ENCODE measurements at places on chromosomes 2 and 18. TPM values are rescaled to one million over a fixed set of nuclear protein-coding genes. Genes with fewer than 3 reads are reported as not detected.

DNA sequence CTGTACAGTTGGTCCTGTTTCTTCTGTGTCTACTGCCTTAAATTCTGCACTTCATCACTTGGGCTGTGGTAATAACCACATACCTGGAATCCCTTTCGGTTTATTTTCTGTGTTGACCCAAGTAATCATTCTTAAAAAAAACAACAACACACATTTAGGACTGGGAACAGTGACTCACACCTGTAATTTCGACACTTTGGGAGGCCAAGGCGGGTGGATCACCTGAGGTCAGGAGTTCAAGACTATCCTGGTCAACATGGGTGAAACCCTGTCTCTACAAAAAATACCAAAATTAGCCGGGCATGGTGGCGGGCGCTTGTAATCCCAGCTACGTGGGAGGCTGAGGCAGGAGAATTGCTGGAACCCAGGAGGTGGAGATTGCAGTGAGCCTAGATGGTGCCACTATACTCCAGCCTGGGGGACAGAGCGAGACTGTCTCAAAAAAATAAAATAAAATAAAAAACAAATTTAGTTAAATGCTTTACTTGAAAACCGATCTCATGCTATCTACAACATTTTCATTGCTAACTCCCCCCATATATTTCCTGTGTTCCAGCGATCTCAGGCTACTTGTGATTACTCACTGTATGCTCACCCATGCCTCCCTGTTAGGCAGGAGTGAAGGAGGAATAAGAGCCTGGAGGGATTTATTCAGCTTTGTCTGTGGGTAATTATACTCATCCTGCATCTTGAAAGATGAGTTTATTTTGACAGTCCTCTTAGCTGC is 18.2 kb downstream of the ACSL3 start:
- no peaks in the 10 kb centered on the region for H3K36me3 ChIP-seq
- H3K4me1 ChIP-seq = peaks cover 8% of the 10 kb centered on the region
- H3K27me3 ChIP-seq = no peaks in the 10 kb centered on the region
- H3K27ac ChIP-seq = peak overlapping the region; percentile 15
- H3K4me3 ChIP-seq = no peak overlapping the region

- H3K4me1 ChIP-seq = no peaks in the 10 kb centered on the region
- H3K27ac ChIP-seq = no peak overlapping the region
- DNase-seq = no peak
- H3K4me3 ChIP-seq = no peak overlapping the region
These were observed 344.9 kb downstream of the TSN start for GRCh38 chr2:122100346-122100745.

GRCh38 chr2:49248506-49248905 is 94.2 kb upstream of the FSHR start:
- H3K4me1 ChIP-seq = no peaks in the 10 kb centered on the region
- no peaks in the 10 kb centered on the region for H3K27me3 ChIP-seq
- H3K27ac ChIP-seq = no peak overlapping the region

GRCh38 chr2:5493256-5493655 is 198.9 kb upstream of the SOX11 start:
- H3K27me3 ChIP-seq = no peaks in the 10 kb centered on the region
- DNase-seq = no peak

GRCh38 chr18:12074736-12075135 is 18.9 kb upstream of the ANKRD62 start:
- H3K27ac ChIP-seq = no peak overlapping the region
- H3K36me3 ChIP-seq = no peaks in the 10 kb centered on the region
- no peaks in the 10 kb centered on the region for H3K4me1 ChIP-seq
- no peak overlapping the region for H3K4me3 ChIP-seq
- no peaks in the 10 kb centered on the region for H3K27me3 ChIP-seq

PRKAG3 gene
- total RNA-seq = not detected
